ENCODE measurements at places on chromosomes 1 and 21.
A peak's percentile ranks its signal among the peaks of the same experiment; 100 is the strongest.

- DNase-seq, result no peak
These were observed 543.6 kb upstream of the B3GALT2 start for GRCh38 chr1:193730017-193730416.

GRCh38 chr21:41152147-41152546 is 15.8 kb upstream of the BACE2 start:
- DNase-seq, result no peak

DNA sequence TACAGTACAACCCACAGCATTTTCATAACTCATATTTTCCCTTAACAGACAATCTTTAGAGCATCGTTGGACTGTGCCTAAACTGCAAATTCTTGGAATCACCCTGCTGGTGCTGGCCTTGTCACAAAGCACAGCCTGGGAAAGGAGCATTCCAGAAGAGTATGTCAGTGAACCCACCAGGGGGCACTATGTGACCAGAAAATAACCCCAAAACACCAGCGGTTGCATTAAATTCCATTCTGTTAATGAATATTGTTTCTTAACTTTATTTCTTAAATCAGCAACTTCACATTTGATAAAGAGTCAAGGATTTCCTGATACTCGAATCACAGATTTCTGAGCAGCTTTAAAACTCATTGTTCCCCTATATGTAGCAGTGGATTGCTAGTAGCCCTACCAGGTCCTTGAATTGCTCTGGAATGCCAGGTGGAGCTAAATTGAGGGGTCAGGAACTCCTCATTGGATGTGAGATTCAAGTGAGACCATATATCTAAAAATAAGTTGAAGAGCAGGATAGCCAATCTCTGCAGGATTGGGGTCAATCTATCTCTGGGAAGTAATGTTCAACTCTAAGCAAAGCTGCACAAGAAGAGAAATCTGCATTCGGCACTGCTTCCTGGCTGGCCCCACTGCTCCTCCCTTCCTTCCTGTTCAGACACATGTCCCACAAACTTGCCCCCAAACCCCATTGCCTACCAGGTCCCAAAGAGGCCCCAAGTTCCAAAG is 12.7 kb upstream of the RAB4A start:
- peak; percentile 68 for DNase-seq

GRCh38 chr1:26027716-26028489 is 6.3 kb downstream of the EXTL1 start:
- DNase-seq, result no peak

DNA sequence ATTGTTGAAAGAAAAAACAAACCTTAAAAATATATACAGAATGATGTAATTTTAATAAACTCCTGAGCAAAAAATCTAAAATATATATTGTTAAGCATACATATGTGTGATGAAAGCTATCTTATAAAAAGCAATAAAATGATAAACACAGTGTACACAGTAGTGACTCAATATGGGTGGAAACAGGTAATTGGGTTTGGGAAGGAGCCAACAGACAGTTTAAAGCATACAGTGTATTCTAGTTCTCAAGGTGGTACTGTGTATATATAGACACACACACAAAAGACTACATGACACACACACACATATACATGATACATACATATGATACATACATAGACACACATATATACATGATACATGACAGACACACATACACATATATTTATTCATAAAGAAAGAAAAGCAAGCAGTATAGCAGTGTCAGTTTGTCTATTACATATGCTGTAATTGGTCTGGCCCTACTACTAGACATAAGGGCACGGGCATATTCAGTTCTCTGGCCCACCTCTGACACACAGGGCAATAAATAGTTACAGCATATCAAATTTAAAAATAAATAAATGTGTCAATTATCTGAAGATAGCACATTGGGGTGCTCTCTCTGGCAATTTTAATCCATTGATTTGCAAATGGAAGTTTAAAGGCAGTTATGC is 330.2 kb downstream of the S1PR1 start:
- DNase-seq, result no peak

- no peak for DNase-seq
These were observed 4.8 kb upstream of the SLAMF9 start for GRCh38 chr1:159958719-159959380.

- no peak for DNase-seq
These were observed 7.6 kb downstream of the RNU1-2 start for GRCh38 chr1:16903458-16903796.

GRCh38 chr1:204672069-204672468 is 13.5 kb downstream of the LRRN2 start:
- DNase-seq, result no peak

- DNase-seq, result no peak
These were observed 48.8 kb downstream of the PIK3CD start for GRCh38 chr1:9700340-9700739.

DNA sequence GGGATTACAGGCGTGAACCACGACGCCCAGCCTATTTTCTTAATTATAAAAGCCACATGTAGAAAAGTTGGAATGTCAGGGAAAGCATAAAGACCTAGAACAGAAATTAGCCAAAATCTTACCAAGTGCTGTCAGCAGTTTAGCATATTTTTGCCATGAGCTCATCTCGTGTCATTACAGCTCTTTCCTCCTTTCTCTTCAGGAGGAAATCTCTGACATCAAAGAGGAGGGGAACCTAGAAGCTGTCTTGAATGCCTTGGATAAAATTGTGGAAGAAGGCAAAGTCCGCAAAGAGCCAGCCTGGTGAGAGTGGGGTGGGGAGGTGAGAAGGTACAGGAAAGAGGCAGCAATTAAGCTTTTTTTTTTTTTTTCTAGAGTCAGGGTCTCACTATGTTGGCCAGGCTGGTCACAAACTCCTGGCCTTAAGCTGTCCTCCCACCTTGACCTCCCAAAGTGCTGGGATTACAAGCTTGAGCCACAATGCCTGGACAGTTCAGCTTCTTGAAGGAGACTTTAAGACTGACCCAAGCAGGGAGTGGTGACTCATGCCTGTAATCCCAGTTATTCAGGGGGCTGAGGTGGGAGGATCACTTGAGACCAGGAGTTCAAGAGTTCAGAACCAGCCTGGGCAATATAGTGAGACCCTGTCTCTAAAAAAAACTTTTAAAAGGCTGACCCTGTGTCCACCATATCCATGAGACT is 8.4 kb upstream of the BGLAP start:
- no peak for DNase-seq

DNA sequence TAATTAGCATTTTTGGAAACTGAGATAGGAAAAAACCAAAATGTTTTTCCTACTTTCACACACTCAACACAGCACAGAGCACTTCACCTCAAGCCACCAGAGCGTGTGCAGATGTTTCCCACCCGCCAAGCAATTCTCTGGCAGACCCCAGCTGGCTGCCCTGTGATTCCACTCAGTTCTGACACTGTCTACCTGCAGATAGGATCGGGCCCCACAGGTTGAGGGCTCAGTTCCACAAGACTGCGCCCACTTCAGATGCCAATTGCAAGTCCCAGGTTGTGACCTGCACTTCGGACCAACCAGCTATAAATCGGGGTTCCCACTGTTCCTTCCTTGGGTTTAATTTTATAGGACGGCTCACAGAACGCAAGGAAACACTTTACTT is 9.9 kb downstream of the KIAA1614 start:
- DNase-seq, result no peak

DNA sequence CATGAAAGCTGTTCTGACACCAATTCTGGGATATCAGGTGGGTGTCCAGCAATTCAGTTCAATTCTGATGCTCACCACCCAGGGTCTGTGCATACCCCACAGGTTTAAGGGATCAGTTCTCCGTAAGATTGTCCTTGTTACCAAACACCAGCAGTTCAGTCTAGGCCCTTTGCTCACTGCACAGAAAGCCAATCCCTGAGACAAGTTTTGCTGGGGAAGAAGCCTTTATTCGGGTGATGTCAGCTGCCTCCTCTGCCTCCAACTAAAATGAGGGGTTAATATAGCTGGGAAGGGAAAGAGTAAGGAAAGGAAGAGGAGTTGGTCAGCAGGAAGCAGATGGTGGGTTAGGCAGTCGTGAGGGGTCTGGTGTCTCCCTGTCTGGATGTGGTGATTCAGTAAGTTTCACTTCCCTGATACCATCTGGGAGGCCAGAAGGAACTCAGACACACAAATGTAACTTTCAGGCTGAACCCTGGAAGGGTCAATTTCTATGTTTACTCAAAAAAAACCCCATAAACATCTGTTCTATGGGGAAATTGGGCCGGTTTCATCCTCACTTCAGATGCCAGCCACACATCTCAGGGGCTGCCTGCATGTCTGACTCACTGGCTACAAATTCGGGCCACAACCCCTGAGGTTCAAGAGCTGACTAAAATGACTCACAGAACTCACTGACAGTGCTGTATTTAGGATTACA is 83.3 kb upstream of the PGBD5 start:
- no peak for DNase-seq

- DNase-seq, result no peak
These were observed 6.0 kb downstream of the LSS start for GRCh38 chr21:46222436-46223116.

DNA sequence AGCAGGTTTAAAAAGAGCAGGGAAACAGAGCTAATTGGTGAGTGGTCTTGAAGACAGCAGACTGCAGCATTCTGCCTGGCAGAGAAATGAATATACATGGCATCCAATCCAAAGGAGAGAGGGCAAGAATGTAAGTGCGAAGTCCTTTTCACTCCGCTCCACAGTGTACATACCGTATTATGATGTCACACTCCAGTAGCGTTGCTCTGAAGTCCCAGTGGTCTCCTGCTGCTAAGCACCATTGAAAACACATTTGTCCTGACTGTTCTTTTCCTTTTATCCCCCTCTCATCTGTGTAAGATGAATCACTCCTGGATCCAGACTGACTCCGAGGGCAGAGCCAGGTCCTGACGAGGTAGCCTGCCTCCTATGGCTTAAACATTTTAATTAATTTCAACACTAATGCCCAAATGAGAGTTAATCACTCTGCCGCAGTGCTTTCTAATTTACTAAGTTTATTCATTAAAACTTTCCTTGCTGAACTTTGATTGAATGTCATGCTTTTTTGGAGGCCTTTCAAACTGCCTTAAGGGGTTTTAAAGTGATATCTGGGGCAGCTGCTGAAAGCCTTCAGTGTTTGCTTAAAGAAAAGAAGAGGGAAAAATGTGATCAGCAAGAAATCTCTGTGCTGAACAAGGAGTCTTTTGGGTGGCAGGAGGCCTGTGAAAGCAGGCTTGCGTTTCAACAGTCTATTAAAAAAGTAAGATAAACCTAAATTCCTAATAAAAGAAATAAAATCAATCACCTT is 227.2 kb downstream of the ATG4C start:
- no peak for DNase-seq

DNA sequence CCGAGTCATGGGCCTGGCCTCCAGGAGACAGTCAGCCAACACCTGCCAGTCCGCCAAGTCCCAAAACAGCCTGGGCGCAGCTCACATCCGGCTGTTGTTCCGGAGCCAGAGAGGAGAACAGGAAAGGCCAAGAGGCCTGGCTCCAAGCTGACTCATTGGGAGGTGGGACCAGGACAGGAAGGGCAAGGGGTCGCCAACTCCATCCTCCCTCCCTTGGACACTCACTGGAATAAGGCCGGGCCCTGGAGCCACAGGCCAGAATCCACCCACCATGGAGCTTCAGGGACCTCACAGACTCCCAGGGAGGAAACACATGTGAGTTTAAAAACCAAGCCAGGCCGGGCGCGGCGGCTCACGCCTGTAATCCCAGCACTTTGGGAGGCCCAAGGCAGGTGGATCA is 25.1 kb upstream of the CLIC4 start:
- no peak for DNase-seq

All from neural crest cell (in vitro differentiated cells).